ENCODE measurements at places on chromosomes 12 and 14.

DNA sequence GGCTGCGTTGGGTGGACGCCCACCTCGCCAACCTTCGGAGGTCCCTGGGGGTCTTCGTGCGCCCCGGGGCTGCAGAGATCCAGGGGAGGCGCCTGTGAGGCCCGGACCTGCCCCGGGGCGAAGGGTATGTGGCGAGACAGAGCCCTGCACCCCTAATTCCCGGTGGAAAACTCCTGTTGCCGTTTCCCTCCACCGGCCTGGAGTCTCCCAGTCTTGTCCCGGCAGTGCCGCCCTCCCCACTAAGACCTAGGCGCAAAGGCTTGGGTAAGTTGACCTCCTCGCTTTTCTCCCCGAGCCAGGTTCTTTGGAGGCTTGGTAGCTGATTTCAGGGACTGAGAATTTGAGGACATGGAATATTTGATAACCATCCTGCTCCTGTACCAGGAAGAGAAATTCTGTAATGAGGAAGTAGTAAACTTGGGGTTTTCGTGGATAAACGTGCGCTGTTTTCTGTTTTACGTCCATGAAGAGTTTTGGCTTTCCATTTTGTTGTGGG is 530 bp downstream of the APAF1 start:
- no peak for DNase-seq

GRCh38 chr12:33223956-33224355 is 215.7 kb downstream of the SYT10 start:
- DNase-seq: no peak

DNA sequence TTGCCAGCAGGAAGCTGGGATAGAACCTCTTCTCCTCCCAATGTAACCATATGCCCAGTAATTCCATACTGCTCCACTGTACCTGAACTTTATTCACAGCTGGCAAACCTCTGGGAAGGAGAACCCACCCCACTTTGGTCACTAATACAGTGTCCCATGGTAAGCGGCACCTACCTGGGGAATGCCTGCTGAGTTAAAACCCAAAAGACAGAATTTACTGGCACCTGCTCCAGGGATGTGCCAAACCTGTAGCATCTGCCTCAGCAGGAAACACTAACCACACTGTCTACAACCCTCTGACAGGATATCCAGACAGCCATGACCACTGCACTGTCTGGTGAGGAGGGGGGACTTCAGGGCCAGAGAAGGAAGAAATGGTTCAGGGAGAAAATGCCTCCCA is 26.6 kb downstream of the DDX24 start:
- no peak for DNase-seq

DNA sequence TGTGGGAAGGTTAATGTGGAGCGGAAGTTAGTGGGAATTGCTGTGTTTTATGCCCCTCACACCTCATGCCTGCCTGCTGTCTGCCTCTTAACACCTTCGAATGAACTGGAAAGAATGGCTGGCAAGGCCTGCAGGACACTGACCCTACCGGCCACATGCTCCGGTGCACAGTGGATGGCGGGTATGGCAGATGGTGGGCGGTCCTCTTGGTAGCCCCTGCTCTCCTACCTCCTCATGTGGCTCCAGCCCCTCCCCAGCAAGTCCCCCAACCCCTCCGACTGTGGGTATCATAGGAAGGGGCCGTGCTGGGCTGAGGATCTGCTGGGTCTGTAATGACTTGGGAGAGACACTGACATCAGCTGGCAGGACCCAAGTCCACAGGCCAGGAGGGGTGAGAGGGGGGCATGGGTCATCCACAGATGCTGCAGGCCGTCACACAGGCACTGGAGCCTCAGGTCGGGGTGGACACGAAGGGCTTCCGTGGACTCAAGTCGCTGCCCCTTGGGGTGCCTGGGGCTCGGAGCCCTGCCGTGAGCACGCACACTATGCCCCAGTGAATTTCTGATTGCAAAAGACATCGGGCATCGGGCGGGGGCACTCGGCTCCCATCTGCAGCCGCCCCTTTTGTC is 77.4 kb downstream of the KIF26A start:
- no peak for DNase-seq

DNA sequence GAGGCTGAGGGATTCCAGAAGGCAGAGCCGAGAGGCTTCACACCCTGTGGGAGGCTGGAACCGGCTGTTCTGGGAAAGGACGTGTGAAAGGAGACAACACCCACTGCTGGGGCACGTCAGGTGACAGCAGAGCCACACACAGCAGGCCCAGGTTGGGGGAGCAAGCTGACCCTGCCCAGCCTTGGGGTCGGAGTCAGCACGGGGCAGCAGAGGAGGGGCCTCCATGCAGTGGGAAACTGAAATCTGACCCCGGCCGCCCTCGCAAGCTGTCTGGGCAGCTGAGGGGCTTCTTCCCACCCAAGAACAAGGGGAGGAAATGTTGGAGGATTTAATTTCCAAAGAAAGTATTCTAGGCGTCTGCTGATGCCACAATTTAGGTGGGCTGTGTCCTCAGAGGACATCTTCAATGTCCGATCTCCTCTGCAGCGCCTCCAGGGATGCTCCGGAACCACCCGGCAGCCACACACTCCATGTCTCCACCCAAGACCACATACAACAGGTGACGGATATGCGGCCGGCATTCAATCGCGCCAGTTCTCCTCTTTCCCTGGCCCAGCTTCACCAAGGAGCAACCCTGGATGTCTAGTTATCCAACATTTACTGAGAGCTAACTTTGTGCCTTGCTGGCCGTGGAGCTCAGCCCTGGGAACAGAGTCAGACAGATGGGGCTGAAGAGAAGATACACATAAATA is 30.7 kb downstream of the SNRNP35 start:
- DNase-seq: no peak

GRCh38 chr12:49264466-49264872 is 413 bp upstream of the TUBA1C start:
- DNase-seq: peak; percentile 41

- DNase-seq: peak; percentile 47
These were observed 131.1 kb downstream of the PRKCH start for GRCh38 chr14:61452452-61452851.

DNA sequence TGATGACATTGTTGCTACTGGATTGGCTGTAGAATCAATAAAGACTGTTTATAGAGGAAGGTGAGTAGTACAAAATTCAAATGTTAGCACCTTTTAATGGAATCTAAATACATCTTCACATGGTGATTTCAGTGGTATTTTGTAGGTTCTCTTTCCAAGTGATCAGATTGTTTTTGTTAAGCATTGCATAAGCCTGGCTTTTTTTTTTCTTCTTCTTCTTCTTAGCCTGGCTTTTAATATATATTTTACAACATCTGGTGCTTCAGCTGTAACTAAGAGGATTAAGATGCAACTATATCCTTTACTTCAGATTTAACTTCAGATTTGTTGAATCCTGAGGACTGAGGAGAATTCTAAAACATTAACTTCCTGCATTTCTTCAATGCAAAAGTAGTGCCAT is 57.3 kb upstream of the ATF1 start:
- DNase-seq: no peak

- DNase-seq: no peak
These were observed 131.9 kb downstream of the CEP128 start for GRCh38 chr14:80809663-80810062.

DNA sequence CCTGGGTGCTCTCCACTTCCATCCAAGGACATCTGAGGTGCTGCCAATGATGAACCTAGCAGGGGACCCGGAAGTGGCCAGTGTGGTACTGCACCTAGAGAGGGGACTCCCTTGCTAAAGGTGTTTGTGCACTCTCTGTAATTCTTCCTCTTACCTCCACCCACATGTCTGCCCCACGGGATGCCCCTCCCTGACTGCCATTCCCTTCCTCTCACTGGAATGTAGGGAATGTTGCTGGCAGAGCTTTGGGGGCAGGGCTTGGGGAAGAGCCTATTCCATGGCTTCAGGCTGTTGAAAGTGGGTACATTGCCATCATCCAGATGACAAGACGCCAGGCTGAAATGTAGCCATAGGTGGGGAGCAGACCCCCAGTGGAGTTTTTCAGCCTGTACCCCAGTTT is 153.2 kb downstream of the SMOC1 start:
- no peak for DNase-seq

DNA sequence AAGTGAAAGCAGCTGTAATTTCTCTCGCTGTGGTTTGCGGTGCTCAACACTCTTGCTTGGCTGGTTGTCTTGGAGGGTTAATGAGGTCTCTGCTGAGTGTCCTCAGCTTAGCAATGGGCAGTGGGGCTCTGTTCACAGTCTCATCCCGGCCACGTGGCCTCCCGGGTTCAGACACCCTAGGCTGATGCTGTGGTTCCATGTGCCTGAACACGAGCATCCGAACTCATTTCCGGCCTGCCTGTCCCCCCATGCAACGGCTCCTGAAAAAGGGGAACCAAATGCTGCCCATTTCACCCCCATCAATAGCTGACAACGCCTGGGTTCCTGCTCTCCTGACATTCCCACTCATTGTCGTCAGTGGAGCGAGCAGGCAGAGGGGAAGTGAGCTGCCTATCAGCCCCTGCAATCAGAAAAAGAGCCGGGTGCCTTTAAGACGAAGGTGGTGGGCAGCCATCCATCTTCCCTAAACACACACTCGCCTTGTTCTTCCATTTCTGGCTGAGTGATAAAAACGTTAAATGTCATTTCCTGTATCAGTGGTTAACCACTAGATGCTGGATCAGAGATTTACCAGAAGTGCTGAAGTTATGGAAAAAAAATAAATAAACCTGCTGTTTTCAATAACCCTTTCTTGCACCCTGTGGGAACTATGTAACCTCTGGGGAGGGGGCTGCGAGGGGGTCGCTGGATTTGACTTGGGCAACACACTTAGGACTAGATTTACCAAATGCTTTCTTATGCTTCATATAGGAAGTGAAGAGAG is 60.3 kb upstream of the BCL2L14 start:
- DNase-seq: peak; percentile 73

DNA sequence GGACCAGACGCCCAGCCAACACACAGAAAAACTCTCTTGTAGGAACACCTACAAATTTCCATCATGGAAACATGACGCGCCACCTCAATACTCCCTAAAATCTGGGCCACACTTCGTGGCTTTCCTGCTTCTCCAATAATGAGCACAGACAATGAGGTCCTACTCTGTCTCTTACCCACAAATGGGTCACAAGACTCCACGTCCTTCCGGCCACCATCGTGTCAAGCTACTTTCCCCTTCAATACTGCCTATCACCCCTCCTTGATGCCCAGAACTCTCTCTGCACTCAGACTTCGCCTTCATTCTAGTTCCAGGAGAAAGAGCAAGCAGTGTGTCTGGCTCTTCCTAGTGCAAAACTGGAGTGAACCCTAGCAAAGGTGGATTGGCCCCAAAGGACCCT is 28.1 kb downstream of the SBNO1 start:
- no peak for DNase-seq

GRCh38 chr12:90628213-90628612 is 326.8 kb downstream of the CCER1 start:
- no peak for DNase-seq

GRCh38 chr14:70073924-70074566 is 114.7 kb downstream of the SLC8A3 start:
- peak; percentile 50 for DNase-seq

DNA sequence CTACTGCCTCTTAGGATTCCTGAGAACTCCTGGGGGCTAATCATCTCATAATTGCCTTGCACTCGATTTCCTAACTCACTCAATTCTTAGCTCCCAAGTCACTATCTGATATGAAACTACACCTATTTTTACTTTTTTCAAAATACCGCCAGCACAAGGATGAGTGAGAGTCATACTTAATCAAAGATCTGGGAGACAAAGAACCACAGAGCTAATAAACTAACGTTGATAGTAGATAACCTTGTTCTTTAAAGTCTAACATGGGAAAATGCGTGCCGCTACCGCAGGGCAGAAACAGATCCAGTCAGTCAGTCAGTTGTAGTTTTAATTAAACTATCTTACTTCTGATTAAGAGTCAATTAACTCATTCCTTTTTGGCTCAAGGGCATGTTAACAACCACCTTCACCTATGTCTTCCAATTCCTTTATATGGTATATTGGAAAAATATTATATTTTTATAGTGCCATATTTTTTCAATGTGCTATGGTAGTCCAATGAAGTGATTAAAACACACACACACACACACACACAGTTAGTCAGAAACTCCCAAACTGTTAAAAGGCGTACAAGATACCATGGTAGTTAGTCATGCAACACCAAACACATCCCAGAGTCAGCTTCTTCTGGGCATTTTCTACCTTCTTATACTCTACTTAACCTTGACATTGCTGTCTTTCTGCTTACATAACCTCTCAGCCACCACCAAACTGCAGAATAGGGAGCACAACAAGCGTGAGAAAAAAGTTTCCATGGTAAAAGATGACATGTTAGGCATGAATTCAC is 114.0 kb downstream of the KLHL28 start:
- DNase-seq: no peak

DNA sequence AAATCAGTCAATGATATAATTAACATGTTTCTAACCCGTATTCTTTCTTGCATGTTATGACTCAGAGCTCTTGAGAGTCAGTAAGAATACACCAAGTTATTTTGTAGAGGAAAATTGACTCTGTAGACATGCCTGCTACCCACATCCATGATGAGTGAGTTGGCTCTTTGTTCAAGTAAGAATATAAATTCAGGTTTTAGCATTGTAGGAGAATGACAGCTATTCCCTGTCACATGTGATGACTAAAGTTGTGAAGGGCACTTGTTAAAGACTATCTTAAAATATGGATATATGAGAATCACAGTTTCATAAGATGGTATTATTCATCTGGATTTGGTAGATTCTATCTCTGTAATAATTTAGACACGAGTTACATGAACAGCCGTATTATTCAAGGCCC is 209.1 kb downstream of the CCDC59 start:
- DNase-seq: no peak

DNA sequence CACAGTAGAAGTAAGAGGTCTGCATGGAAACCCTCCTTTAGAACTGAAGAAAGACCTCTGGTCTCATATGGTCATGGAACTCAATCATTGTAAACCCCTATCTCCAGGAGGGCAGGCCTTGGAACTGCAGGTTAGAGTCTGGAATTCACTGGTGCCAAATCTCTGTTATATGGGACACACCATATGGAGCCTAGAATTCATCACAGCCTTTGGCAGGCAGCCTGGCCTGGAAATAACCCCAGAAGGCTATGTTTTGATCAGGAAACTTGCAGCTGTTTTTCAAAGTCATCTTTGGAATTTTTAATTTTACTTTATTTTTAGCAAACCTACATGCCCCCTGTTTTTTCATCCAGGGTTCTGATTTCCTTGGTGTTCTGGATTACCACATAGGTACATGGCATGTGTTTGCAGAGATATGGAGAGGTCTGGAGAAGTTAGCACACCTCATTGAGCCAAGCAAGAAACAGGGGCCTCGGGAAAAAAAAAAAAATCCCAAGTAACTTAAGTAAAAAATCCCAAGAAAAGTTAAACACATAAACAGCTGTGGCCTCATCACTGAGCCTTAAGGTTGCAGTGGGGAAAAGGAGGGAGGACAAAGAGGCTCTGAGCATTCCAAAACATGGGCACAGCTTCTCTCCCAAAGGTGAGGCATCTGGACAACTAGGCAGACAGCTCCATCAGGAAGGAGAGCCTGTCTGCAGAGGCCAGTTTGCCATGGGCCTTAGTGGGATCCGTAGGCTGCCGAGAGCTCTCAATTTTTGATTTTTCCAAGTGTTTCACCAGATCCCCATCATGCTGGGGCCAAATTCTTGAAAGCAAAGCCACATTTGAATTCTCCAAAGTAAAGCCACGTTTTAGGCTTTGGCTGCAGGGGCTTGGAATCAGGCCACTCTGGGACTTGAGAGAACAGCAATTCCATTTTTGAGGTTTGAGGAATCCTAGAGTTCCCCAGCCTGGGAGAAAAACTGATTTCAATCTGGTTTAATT is 339.6 kb upstream of the TBX3 start:
- DNase-seq: no peak

GRCh38 chr14:92584220-92584619 is 70.6 kb downstream of the RIN3 start:
- DNase-seq: no peak

- DNase-seq: no peak
These were observed at the start of gene NR1H4 for GRCh38 chr12:100473716-100474150. TSS of gene NR1H4 (plus strand) at chr12:100473866. CDS start at chr12:100493324, 19,458 bp downstream.
